ENCODE measurements at places on chromosomes 4 and X.

DNA sequence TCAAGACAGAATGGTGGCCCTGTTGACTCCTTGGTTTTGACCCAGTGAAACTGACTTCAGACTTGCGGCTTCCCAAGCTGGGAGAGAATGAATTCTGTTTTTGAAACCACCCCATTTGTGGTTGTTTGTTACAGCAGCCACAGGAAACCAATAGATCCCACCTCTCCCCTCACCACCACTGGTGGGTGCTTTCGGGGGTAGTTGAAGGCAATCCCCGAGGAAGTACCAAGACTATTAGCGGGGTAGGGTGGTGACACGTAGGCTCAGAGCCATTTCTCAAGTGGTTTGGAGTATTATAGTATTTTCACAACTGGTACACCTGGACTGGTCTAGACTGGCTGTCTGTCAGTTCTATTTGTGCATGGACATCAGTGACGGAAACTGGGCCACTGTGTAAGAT lies 189.1 kb upstream of the RBPJ start:
- DNase-seq = no peak

DNA sequence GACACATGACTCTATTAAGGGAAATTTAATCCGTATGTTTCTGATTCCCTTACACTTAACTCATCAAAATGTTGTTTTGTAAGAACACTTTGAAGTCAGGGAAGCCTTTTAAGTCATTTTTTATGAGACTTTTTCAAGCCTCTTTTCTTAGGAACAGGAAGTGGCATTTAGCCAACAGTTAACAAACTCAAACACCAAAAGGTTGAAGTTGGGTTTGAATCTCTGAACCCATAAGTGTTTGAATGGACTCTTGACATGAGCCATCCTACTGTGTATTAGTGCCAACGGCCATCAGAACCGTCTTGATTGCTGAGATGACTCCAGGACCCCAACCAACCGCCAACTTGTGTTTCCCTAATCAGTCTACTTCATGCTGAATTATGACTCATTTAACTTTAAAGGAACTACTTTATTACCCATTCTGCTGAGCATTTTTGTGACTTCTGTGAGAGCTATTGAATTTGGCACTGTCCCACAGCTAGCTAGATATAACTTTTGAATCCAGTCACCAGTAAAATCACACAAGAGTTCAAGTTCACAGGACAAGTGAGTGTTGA lies 209.1 kb upstream of the FAT1 start:
- DNase-seq = no peak

DNA sequence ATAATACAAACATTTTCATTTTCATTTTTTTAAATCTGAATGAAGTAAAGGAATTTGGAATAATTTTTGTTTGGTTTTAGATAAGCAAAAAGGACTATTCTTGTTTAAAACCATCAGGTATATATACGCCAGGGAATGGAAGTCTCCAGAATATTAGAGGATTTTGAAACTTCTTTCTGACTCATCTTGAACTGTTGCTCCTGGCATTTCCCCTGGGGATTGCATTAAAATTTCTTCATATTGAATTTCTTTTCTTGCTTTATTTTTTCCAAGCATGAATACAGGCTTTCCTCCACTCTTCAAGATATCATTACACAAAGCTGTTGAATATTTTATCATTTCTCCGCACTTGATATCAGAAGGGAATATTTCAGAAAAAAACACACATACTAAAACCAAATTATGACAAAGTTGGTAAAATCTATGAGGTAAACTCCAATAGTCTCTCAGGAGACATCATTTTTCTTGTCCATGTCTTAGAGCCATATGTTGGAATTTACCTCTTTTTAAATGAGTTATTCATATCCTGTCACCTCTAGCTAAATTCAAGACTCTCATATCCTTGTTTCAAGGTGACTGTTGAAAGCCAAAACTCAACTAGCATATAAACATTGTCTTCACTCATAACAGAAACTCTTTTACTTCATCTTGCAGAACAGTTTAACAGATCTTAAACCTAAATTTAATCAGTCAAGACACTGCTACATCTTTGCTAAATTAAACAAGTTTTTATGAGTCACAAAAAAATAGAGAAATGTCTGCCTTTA lies 20.7 kb upstream of the CSN1S1 start:
- DNase-seq = no peak

DNA sequence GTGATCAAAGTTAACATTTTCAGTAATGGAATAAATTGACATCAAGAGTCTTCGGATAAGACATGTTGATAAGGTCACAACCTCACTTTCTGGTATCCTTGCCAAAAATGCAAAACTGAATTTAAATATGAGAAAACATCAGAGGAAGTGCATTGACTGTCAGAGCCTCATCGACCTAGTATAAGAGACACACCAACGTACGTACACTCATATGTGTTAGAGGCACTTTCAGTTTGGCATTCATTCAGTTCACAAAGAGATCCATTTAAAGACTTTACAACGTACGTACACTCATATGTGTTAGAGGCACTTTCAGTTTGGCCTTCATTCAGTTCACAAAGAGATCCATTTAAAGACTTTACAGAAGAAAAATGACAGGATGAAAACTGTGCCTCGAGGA lies 280.3 kb downstream of the INPP4B start:
- no peak for DNase-seq

- no peak for DNase-seq
Measured at GRCh38 chr4:170465429-170465828, 375.7 kb upstream of the AADAT start.

DNA sequence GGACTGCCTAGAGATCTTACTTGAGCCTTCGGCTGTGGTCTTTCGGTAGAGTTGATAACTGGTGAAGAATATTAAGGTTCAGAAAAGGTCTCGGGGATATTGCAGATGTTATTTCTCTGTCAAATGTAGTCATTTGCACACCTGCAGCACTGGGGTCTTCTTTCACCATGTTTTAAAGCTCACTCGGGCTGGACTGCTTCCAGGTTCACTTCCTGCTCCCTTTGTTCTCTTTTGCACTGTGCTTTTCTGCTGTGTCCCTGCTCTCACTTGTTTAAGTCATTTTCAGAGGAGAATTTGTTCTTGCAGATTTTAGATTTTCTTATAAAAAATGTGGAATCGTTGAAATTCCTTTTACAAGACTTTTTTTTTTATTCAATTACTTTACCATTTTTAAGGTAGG lies 68.5 kb downstream of the BMPR1B start:
- no peak for DNase-seq

- DNase-seq = no peak
Measured at GRCh38 chr4:65893271-65893670, 223.0 kb upstream of the EPHA5 start.

- DNase-seq = no peak
Measured at GRCh38 chr4:136893573-136893972, 638.7 kb downstream of the PCDH18 start.

GRCh38 chr4:101355246-101355645 lies 7.9 kb upstream of the PPP3CA start:
- no peak for DNase-seq

GRCh38 chr4:75989846-75990528 lies 758 bp downstream of the SDAD1 start:
- DNase-seq = no peak

GRCh38 chrX:79366556-79366872 lies 620 bp downstream of the ITM2A start:
- DNase-seq = no peak

DNA sequence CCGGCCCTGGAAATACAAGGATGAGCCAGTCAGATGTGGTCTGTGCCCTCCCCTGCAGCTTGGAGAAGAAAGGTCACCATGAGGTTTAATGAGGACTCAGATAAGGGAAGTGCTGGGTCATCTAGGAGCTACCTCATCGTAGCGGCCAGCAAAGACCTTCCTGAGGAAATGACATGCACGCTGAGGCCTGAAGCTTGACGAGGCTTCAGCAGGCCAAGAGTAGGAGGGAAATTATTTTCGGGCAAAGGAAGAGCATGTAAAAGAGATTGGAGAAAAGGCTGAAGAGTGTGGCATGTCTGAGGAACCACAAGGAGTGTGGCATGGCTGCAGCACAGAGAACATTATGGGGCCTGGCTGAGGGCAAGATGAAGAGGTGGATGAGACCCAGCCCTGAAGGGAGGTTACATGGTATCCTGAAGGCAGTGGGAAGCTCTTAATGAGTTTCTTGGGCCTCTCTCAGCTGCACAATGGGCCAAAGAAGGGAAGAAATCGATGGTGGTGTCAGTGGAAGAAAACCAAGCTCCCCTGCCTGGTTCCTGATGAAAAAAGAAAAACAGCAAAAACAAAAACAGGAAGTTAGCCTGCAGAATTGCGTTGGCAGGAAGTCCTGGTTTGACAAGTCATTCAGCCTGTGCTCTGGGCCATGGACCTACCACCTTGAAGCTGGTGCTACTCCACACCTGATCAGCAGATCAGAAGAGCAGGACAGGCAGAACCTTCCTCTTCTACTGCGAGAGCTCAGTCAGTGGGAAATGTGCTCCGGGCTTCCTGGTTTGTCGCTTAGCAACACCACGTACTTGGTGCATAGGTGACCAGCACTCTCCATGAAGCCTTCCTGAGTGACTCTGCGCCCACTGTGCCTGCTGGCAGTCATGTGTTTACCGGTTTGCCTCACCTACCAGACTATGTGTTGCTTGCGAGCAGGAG lies 134.5 kb upstream of the KLF3 start:
- DNase-seq = peak; percentile 6

DNA sequence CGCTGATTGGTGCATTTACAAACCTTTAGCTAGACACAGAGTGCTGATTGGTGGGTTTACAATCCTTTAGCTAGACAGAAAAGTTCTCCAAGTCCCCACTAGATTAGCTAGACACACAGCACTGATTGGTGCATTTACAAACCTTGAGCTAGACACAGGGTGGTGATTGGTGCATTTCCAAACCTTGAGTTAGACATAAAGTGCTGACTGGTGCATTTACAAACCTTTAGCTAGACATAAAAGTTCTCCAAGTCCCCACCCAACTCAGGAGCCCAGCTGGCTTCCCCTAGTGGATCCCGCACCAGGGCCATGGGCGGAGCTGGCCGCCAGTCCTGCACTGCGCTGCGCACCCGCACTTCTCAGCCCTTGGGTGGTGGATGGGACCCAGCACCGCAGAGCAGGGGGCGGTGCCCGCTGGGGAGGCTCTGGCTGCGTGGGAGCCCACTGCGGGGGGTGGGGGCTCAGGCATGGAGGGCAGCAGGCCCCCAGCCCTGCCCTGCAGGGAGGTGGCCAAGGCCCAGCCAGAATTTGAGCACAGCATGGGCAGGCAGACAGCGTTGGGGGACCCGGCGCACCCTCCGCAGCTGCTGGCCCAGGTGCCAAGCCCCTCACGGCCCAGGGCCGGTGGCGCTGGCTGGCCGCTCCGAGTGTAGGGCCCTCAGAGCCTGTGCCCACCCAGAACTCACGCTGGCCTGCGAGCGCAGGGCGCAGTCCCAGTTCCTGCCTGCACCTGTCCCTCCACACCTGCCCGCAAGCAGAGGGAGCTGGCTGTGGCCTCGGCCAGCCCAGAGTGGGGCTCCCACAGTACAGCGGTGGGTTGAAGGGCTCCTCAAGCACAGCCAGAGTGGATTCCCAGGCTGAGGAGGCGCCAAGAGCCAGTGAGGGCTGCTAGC lies 608.9 kb upstream of the LCORL start:
- no peak for DNase-seq

- no peak for DNase-seq
Measured at GRCh38 chrX:119492463-119492862, 24.2 kb downstream of the SLC25A5 start.

DNA sequence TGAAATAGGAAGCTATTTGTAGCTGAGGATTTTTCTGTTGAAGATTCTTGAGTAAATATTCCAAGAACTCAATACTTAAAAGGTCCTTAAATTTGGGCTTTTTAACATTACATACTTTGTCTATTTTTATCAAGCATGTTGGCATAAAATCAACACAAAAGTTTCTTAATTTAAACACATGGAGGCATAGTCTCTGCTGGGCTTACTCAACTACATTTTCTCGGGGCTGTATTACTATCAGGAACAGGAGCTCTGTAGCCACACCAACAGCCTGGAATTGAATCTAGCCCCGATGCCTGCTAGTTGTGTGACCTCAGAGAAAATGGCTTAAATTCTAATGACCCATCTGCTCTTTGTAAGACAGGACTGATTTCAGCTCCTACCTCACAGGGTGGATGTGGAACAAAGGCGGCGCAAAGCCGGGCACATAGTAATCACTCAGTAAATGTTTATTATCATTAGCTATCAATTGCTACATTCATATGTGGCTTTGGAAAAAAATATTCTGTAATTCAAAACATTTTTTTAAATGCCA lies 207.0 kb downstream of the NSUN7 start:
- DNase-seq = no peak

DNA sequence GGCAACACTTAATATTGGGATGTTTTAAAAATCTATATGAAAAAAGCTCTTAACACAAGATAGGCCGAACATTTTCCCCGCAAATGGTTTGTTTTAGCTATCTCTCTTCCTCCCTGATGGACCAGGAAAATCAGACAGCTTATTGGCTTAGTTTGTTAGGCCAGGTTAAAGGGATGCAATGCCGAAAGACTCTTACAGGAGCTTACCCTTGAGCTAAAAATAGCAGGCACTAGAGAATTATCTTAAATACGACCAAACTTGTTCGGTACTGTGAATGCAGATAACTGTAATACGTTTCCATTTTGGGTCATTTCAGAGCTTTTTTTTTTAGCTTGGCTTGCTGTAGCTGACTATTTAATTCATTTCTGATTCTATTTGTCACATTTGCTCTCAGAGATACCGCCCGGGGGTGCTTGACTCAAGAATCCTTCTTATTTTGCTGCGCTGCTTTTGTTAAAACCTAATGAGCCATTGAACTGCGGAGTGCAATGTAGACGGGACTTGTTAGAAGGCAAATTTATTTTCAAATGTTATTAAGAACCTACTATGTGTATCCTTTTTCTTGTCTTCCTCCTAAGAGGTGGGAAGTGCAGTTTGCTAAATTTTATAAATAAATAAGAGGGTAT lies 23.3 kb downstream of the PPARGC1A start:
- DNase-seq = no peak

GRCh38 chr4:1852904-1853623 lies 2.9 kb downstream of the LETM1 start:
- no peak for DNase-seq

Measured in activated T-cell treated with anti-CD3 and anti-CD28 coated beads for 24 hours (primary cell).